ENCODE measurements at places on chromosomes 16 and 17. TPM values are rescaled to one million over a fixed set of nuclear protein-coding genes. Genes with fewer than 3 reads are reported as not detected.

DNA sequence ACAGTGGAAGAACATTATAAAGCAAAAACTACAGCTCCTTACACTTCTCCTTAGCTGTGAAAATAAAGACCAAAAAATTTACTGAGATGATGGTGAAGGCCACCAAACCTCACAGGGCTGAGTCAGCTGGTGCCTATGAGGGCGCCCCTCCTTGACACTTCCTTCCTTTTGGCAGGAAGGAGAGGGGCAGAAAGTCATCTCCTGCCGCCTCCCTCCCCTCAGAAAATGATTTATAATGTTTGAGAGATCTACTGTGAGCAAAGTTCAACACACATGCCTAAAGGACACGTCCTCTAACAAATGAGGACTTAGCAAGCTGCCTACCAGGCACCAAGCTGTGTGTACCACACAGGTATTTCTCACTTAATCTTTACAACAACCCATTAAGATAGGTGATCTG lies 245.7 kb downstream of the PRKCA start:
- DNase-seq, result no peak

DNA sequence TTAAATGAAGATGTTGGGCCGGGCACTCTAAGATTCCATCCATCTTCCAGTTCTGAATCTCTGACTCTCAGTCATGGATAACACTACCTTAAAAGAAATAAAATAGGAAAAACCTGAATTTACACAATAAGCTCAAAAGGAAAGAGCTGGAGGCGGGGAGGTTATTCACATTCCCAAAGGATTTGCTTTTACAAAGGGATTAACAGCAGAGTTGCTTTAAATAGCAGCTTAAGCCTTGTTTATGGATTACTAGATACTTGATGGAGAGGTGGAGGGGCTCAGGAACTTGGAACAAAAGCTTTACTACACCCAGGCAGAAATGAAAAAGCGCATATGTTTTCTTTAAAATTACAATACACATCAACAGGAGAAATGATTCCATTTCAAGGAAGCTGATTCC lies 84.5 kb downstream of the XYLT1 start:
- no peak for DNase-seq

- no peak for DNase-seq
These were observed 92.8 kb downstream of the HS3ST3A1 start for GRCh38 chr17:13508896-13509295.

DNA sequence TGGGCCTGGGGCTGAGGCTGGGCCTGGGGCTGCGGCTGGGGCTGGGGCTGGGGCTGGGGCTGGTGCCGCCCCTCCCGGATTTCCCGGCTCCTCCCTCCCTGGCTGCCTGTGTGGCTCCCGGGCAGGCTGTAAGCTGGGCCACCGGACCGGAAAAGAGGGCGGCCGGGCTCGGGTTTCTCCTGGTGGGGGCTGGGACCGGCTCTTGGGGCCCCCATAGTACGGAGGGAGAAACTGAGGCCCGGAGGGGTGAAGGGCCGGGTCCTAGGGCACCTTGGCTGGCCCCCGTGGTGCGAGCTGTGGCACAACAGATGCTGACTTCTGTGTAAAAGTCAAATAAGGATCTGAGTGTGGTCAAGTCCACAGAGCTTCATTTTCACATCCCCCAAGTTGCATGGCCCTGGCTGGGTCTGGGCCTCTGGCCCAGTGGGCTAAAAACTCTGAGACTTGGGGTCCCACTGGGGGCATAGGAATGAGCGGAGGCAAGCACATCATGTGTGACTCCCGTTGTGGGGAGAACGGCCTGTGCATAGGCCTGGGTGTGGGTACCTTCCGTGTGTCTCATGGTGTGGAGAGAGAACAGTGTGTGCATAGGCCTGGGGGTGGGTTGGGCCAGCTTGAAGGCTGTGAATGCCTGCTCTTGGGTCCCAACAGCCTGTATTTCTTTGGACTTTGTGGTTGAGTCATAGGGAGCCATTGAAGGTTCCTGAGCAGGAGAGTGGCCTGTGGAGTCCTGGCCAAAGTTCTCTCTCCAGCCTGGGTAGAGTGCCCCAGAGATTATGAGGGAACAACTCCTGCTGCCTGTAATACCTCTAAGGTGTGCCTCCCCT lies 123.9 kb upstream of the CIBAR2 start:
- no peak for DNase-seq

DNA sequence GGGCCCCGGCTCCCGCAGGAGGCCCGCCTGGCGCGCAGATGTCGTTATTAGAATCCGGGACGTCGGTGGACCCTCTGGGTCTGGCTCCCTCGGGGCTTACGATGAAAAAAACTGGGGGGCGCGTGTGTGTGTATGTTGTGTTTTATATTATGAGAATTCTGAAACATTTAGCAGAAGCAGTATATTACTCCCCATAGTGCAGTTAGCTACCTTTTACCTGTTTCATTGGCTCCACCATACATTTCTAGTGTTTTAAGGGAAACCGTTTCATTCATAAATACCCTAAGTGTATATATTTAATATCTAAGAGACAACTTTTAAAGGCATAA lies 486 bp upstream of the DNAJA2 start:
- no peak for DNase-seq

DNA sequence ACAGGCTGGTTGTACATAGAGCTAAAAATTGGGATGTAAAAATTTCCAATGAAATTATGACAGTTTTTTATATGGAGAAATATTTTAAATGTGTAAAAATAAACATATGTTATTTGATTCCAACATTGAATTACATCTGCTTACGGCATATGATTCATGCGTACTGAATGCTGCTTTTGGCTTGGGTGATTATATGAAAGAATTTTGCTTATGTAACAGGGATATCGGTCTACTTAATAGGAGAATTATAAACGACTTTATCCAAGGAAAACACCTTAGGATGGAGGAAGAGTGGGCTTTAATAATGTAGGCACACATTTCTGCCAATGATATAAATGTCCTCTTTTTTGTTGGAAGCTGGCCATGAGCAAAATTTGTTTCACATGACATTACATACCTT lies 197.3 kb upstream of the GOT2 start:
- no peak for DNase-seq

GRCh38 chr17:20228860-20229259 lies 219.7 kb downstream of the SPECC1 start:
- DNase-seq, result no peak

DNA sequence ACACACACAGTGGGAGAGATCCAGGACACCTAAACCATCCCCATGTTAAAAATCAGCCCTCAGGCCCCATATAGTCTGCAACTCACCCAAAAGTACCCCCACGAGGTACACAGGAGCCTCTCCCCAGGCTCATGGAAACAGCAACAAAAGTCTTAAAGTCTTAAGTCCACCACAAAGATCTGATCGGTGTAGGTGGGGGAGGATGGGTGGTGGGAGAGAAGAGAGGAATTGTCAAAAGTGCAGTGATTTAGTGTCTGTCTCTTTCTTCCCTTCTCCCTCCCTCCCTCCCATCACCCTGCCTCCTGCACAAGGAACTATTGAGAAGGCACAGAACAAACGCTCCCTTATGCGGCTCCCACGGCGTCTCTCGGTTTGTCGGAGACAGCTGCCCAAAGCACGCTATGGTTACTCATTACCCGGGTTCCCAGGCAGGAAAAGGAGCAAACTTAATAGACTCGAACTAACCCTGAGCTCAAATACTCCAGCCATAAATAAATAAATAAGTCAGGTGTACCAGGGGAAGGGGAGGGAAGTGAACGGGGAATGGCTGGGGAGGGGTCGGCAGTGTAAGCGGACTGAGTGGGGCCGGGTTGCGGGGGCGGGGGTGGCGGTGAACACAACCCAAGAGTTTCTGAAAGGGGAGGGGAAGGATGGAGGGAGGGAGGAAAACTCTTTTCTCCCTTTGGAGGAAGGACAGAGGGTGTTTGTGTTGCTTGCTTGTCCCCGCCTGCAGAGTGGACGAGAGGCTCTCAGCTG lies 477.4 kb downstream of the SLC39A11 start:
- DNase-seq, result peak; percentile 79

- DNase-seq, result no peak
These were observed 171.9 kb upstream of the RPH3AL start for GRCh38 chr17:524406-524950.

- no peak for DNase-seq
These were observed 60.7 kb upstream of the SREBF1 start for GRCh38 chr17:17897442-17897841.

GRCh38 chr16:23006380-23006779 lies 142.9 kb downstream of the USP31 start:
- no peak for DNase-seq

- peak; percentile 35 for DNase-seq
These were observed 403.3 kb upstream of the TNRC6C start for GRCh38 chr17:77555121-77555591.

- DNase-seq, result peak; percentile 69
These were observed at the start of gene ACE for GRCh38 chr17:63476854-63477479. Gene ACE, plus strand, starts transcription at chr17:63477061. Its CDS starts 34 bp downstream, at chr17:63477095.

DNA sequence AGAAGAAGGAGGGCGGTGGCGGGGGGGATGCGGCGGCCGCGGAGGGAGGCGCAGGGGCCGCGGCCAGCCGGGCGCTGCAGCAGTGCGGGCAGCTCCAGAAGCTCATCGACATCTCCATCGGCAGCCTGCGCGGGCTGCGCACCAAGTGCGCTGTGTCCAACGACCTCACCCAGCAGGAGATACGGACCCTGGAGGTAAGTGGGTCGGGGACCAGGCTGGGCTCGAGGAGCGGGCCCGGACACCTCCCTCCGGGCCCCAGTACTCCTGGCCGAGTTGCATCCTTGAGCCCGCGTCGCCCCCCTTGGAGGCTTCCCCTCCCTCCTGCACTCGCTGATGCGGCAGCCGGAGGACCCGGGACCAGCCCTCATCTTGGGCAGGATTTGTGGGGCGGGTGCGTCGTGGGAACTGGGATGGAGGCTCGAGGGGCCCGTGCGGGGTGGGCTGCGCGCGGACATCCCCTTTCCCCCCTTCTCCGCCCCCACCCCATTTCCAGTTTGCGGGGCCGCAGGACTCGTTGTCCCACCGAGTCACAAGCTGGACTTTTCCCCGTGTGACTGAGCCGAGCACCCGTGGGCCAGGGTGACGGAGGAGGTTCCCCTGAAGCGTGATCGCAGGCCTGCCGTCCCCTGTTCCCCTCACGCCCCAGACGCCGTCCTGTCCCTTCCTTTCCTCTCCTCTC lies 572 bp downstream of the KSR1 start:
- peak; percentile 32 for DNase-seq

DNA sequence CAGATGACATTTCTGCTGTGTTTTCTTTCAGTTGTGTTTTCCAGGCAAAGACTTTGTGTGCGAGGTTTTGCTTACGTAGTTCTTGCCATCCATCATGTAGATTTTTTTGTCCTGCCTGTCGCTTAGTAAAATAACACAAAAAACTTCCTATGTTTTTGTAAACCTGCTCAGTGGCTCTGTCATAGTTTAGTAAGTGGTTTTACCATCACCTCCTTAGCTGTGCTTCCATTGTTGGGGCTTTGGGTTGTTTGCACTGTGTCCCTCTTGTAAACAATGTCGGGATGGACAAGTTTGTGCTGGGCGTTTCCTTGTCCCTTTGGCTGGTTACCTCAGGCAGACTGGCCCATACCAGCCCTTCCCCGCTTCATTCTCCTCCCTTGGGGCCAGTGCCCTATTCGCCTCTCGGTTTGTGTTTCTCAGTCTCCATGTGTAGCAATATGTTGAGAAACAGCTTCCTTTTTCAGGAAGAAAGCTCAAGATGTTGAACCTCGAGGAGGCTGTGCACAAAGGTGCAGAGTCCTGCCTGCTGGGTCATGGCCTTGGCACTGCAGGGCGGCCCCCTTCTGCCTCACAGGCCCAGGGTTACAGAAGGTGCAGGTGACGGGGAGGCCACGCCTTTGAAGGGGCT lies 74.6 kb downstream of the KSR1 start:
- DNase-seq, result no peak

GRCh38 chr17:18626152-18626870 lies 17.9 kb downstream of the TBC1D28 start:
- no peak for DNase-seq

GRCh38 chr16:1182316-1182671 lies 29.4 kb downstream of the CACNA1H start:
- DNase-seq, result peak; percentile 50

DNA sequence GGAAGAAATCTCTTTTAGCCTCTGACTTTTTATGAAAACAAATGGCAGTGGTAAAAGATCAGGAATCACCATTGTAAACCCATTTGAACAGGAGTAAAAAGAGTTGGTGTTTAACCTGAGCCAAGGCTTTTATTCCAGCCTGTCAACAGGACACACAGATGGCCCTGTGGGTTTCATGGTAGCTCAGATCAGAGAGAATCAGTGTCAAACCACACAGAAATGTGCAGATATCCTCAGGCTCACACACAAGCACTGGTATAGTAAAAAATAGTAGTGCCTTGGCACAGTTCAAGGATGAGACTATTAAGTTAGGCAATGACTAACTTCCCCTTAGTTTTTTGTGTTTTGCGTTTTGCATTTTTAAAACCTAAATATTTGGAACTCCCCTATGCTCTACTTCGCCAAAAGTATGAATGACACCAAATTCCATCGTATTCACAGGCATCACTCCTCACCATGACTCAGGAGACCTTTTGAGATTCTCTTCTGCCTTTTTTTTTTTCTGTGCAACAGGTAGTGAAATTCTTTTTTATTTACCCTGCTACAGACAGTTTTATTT lies 1200.0 kb downstream of the CDH11 start:
- no peak for DNase-seq

DNA sequence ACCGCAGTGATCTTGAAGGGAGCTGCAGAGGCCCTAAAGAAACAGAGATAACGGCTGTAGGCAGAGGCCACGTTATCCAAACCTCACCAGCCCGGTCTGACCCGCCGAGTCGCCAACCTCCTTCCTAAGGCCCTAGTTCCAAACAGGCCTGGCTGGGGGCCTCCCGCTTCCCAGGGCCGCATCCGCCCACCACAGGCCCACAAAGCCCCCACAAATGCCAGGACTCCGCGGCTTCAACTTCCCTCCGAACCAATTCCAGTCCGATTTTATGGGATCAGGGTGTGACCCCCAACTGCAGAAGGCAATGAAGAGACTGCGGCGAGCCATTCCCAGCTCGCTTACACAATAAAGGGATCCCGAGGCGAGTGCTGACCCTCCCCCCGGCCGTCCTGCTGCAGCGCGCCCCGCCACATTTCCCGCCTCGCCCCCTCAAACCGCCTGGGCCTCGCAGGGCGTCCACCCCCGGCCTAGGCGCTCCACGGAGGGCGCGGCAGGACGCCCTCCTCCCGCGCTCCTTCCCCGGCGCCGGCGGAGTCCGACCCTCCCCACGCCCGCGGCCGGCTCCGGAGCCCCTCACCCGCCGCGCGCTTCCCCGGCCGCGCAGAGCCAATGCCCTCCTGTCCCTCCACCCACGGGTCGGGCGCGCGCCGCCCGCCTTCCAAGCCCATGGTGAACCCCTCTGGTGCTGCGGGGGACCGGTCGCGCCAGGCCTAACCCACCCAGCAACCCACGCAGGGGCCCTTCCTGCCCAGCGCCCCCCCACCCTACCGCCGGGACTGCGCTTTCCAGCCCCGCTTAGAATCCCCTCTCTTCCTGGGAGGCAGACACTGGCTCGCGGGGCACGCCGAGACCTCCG lies 926 bp downstream of the MYH10 start:
- DNase-seq, result peak; percentile 58

Gene CD300H
- total RNA-seq, result not detected

Gene LYZL6
- not detected for total RNA-seq

Gene EPX
- total RNA-seq, result not detected

Gene HCRT
- not detected for total RNA-seq

Gene KRTAP9-8
- not detected for total RNA-seq

Gene ODAD4
- not detected for total RNA-seq

Gene RGS11
- 2.3 TPM for total RNA-seq

Gene CD79B
- 7.7 TPM for total RNA-seq

All from tongue (tissue), 3 donors.